Activated effector memory CD4-positive, alpha-beta T cell treated with Interleukin-2 at 50 U/mL for 16 hours (primary cell): ENCODE measurements at places on chromosomes 4 and X.

DNA sequence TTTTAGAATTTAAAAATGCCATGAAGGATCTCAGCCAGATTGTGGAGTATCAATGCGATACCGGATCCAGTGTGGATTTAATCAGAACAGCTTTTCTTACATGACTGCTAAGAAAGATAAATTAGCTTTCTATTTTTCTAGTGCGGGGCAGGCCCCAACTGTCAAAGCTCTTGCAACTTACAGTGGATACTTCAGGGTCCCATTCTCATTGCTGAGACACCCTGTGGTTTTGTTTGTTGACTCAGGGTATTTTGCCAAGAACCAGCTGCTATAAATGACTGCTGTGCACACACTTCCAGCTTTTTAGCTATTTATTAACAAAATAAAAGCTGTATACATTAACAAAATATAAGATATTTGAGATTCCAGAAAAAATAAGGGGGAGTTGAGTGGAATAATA, 166.4 kb downstream of the DCLK2 start:
- no peak for DNase-seq

DNA sequence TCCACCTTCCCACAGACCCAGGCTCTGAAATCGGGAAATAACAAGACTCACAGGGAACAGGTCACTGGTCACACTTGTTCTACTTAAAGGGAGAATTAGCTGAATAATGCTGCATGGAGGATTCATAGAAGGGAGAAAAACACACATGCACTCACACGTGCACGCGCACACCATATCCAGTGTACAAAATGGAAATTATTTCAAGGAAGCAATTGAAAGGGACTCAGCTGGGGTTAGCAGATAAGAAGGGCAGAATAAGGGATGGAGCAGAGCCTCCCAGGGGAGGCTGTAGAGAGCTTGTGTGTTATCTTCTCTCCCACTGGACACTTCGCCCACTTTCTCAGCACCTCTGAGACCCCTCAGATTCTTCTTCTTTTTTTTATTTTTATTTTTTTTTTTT, 10.3 kb downstream of the GABRQ start:
- no peak for DNase-seq

DNA sequence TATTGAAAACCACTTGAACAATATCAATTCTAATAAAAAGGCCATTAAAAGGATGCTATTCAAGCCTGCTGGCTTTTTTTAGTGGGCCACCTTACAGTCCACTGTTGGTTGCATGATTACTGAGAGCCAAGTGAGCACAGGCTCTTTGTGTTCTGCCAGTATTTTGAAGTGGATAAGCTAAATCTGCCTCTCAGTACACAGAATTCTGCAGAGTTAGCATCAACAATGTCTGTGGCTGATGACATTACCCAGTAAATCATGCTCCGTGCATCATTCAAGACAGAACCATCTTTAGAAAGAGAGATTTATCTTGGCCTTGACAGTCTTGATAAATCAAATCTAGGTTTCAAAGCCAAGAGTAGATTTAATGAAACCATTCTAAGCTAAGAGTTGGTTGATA, 119.0 kb upstream of the GNPDA2 start:
- no peak for DNase-seq

DNA sequence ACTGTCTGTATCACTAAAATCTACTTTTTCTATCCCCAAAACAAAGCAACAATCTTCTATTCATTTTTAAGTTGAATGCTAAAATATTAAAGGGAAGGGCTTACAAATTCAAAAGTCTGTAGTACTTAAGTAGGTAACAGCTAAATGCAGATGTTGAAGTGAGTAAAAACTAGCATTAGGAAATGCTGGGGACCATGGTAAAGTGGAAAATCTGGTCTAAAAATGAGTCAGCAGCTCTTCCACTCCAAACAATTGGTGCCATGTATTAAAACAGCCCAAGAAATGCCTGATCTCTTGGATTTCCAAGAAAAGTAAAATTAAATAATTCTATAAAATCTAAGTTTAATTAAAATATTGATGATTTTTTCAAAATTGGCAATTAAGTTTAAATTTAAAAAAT, 73.3 kb upstream of the PPP3CA start:
- DNase-seq: no peak

GRCh38 chr4:72974694-72975487, 94.6 kb downstream of the COX18 start:
- no peak for DNase-seq
